ENCODE measurements at places on chromosomes 11 and 22. TPM values are rescaled to one million over a fixed set of nuclear protein-coding genes. Genes with fewer than 3 reads are reported as not detected.

Gene C22orf15
- polyA plus RNA-seq, result not detected

Gene OR5J2
- not detected for polyA plus RNA-seq

Gene OR10D3
- polyA plus RNA-seq, result not detected

Gene FOLR2
- not detected for polyA plus RNA-seq

Gene EFEMP2
- polyA plus RNA-seq, result 4.8 TPM

Gene MMP3
- 35.1 TPM for polyA plus RNA-seq

Gene OR2AT4
- not detected for polyA plus RNA-seq

Gene MYO7A
- polyA plus RNA-seq, result 1.1 TPM
